ENCODE measurements at places on chromosomes 11 and 22.
A peak's percentile ranks its signal among the peaks of the same experiment; 100 is the strongest.

- no peak for DNase-seq
Measured at GRCh38 chr22:27317096-27317495, 484.5 kb downstream of the MN1 start.

DNA sequence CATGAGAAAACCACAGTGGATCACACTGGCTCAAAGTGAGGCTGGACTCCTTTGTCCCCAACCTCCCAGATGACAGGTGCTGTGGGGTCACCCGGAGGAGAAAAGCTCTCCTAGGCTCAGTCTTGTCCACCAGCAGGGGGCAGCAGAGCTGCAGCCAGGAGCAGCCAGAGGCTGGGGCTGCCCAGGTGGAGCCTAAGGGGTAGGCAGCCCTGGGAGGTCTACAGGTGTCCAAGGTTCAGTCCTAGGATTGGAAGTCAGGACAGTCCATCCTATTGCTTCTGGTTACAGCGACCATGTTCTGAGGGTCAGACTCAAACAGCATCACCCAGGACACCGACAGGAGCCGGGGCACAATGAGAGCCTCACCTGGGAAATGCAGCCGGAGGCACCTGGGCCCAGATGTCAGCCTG, 77.6 kb upstream of the IGLL5 start:
- no peak for DNase-seq

- no peak for DNase-seq
Measured at GRCh38 chr11:26418386-26418912, 86.5 kb downstream of the ANO3 start.

- peak; percentile 54 for DNase-seq
Measured at GRCh38 chr11:11963842-11964773, 44.3 kb downstream of the DKK3 start.

DNA sequence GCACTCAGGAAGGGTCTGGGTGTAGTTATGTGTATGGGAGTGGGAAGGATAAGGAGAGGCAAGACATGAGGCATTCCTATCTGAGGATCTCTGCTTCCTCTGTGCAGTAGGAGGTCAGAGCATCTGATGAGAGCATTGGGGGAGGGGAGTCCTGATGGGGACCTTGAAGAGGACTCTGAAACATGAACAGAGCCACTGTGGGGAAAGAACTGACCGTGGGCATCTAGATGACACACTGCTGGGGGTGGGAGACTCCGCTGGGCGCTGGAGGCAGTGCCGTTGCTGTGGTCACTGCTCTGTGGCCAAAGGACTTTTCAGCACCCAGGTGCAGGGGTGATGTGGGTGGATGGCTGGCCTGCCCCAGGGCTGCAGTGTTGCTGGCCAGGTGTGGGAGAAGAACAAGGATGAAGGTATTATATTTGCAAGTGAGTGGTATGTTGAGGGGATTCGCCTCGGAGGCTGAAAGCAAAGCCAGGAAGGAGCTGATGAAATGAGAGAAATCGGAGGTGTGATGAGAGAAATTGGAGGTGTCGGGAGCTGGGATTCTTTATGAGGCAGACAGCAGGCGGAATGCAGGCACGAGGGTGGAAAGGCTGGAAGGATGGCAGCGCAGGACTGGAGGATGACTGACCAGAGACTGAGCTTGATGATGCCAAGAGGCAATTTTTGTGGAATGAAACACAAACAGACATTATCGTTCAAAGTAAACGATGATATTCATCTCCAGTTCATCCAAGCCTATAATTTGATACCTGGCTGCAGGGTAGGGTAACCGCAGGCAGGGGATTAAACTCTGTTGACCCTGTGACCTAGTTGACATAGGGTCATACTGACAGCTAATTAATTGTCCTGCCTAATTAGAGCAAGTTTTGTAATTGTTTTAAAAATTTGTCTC, 19.4 kb upstream of the TMPRSS4 start:
- no peak for DNase-seq

GRCh38 chr11:40467771-40468170, 991.7 kb downstream of the LRRC4C start:
- no peak for DNase-seq

DNA sequence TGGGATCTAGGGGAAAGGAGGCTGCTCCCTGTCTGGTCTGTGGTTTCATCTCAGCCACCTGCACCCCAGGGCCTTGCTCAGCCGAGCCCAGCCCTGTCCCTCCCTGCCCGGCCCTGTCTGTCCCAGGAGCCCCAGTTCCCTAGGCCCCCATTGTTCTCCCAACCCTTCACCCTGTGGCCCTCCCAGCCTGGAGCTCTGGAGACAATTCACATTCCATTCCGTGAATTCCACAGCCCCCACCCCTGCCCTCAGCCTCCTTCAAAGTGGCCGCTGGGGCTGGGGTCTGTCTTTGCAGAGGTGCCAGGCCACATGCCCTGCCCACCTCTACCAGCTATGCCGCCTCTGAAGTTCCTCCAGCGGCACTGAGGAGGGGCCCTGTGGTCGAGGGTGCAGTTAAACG, 77.9 kb upstream of the WNT11 start:
- no peak for DNase-seq

GRCh38 chr11:64141081-64141783, 24.7 kb downstream of the MACROD1 start:
- DNase-seq: no peak

- peak; percentile 49 for DNase-seq
Measured at GRCh38 chr22:38398609-38399461, 56.2 kb downstream of the KCNJ4 start.

DNA sequence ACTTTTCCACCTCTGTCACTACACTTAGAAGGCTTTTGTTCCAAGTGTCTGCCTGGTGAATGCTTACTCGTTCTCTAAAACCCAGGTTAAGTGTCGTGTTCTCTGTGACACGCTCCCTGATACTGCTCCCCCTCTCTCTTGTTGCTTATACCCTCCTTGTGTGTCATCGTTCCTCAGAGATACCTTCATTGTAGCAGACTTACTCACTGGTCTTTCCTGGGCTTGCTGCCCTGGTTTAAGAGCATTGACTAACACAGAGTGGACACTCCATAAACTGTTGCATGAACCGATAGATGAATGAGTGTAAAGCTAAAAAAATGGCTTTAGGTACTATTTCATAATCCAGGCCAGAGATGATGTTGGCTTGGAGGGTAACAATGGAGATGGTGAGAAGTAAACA, 171.3 kb downstream of the GRIK4 start:
- no peak for DNase-seq

- DNase-seq: no peak
Measured at GRCh38 chr11:119800171-119800570, 71.2 kb upstream of the NECTIN1 start.

DNA sequence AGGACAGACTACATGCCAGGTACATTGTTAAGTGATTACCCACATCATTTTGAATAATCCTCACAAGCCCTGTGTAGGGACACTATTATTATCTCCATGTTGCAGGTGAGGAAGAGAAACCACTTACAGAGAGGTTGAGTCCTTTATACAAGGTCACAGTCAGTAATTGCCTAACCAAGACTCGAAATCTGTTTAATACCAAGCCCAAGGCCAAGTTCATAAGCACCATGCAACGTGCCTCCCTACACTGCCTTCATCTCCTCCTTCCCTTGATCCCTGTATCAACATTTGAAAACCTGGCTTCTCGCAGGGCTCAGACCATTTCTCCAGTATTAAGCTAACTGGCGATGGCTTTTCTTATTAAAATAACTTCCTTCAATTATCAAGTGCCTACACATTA, 41.7 kb upstream of the SEZ6L start:
- no peak for DNase-seq

Data from NCI-H1694 treated with DMSO at 0.1 percent for 48 hours (cell line).